Colonic mucosa (tissue), 4 donors: ENCODE measurements at places on chromosomes 5 and 9. TPM values are rescaled to one million over a fixed set of nuclear protein-coding genes. Genes with fewer than 3 reads are reported as not detected.

NDUFB6 gene
- total RNA-seq = 53.3 TPM

CDH12 gene
- total RNA-seq = not detected

DIPK1B gene
- 0.82 TPM for total RNA-seq

KIF20A gene
- total RNA-seq = 35.7 TPM

MYMK gene
- total RNA-seq = not detected

GABRA6 gene
- total RNA-seq = not detected

NUTM2F gene
- total RNA-seq = not detected

SELENOP gene
- total RNA-seq = 171 TPM

PHPT1 gene
- total RNA-seq = 137 TPM

CDC14B gene
- 17.3 TPM for total RNA-seq

DIMT1 gene
- total RNA-seq = 15.2 TPM

SLC23A1 gene
- 7.0 TPM for total RNA-seq

FGF18 gene
- total RNA-seq = not detected

CXXC5 gene
- total RNA-seq = 32.3 TPM

SPATA31D4 gene
- total RNA-seq = not detected

PHF24 gene
- total RNA-seq = not detected

GHR gene
- 6.8 TPM for total RNA-seq

FST gene
- 0.91 TPM for total RNA-seq

OR1Q1 gene
- total RNA-seq = not detected

OSMR gene
- total RNA-seq = 3.0 TPM

NFIB gene
- 54.0 TPM for total RNA-seq

HMMR gene
- 10.6 TPM for total RNA-seq
